Retinal pigment epithelial cell (primary cell): ENCODE measurements at places on chromosomes 12 and 14.

- DNase-seq = no peak
Observed at GRCh38 chr12:88897723-88898122, 317.5 kb upstream of the KITLG start.

GRCh38 chr12:40581889-40582288 is 110.3 kb upstream of the CNTN1 start:
- no peak for DNase-seq

DNA sequence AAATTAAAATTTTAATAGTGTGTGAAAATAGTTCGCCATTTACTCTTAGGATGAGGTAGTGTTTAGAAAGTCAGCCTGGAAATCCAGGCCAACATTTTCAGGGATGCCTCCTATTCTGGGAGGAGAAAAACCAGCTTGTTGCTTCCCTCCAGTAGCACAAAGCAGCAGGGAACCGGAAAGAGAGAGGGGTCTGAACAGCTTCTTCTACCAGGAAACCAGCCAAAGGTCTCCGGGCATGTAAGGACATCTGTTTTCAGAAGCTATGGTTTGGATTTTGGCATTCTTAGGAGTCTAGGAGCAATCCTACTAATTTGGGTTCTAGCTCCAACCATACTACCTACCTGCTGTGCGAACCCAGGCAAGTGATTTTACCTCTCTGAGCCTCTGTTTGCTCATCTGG is 85.3 kb downstream of the DPF3 start:
- no peak for DNase-seq

DNA sequence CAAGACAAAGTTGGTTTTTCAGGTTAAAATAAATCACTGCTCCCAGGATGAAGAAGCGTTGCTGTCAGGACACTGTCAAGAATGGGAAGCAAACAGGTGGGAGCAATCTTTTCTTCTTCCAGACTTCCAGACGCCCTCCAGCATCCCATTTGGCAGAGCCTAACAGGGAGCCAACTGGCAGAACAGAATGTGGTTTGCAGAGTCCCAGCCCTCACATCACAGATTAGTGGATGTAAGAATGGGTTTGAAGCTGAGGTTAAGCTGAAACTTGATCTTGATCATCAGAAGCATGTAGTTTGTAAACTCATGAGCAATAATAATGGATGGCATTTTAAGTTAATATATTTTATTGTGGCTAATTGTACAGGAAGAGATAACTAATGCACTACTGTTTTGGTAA is 636.4 kb downstream of the SLC6A15 start:
- peak; percentile 4 for DNase-seq

DNA sequence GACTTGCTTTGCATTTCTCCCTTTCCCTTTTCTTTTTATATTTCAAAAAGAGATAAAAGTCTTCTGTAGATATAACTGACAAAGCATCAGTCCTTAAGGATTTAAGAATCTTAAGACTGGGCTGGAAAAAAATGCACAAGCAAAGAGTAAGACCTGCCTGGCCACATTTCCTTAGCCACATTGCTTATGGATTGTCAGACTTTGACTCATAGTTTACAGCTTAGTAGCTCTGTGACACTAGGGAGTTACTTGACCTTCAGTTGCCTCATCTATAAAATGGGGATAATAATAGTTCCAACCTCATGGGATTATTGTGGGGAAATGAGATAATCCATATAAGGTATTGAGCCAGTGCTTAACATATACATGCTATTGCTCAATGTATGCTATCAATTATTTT is 66.4 kb upstream of the STK38L start:
- DNase-seq = peak; percentile 82

DNA sequence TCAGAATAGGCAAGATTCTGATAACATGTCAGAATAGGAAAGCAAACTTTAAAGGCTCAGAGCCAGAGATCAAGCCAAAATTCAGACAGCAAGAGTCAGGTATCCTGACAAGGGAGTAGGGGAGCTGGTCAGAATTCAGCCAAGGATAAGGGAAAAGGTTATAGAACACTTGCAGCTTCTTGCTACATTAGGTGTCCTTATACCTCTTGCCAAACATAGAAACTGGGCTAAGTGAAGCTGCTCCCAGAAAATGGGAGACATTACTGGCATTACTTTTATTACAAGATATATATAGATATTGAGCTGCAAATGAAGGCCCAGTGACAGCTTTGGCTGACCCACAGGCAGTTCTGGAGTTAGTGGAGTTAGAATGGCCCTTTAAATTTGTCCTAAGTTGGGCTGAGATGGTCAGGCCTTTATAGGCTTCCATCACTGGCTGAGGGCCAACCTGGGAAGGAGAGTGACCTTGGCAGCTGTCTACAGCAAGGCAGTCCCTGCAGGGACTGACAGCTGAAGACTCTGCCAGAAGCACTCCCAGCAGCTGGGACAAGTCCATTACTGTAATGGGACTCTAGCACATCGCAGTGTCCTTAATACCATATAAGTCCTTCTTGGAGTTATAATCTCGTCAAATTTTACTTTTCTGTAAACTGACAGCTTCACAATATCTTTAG is 83.0 kb downstream of the LRRC9 start:
- DNase-seq = no peak

DNA sequence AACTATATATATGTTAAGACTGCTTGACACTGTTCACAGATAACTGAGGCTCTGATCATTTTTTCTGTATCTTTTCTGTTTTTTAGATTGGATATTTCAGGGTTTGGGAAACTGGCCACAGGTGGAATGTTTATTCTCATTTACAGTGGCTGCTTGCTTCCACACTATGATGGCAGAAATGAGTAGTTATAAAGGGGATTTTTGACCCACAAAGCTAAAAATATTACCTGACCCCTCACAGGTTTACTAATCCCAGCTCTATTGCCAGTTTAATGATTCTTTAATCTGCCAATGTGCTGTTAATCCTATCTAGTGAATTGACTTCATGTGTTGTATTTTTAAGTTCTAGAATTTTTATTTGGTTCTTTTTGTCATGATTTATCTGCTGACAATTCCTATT is 29.6 kb downstream of the ACADS start:
- no peak for DNase-seq

- DNase-seq = no peak
Observed at GRCh38 chr12:27996761-27997160, 24.2 kb upstream of the PTHLH start.

GRCh38 chr14:98937712-98938505 is 334.1 kb downstream of the BCL11B start:
- no peak for DNase-seq

DNA sequence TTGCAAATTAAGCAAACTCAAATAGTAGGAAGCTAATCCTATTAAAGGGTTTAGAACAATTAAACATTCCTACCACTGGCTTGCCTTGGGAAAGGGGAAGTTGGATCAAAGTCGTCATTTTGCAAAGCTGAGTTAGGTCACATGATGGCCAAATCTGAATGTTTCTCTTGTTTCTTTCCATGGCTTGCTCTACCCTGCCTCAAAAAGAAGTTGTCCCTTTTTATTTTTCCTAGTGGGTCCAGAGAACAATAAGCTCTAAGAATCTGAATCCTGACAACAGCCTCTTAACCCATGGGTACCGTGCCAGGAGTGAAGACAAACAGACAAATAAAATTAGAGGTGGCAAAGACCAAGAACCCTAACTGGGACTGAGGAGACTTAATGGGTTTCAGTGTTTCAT is 26.2 kb upstream of the NPFF start:
- DNase-seq = peak; percentile 78

GRCh38 chr14:35506461-35506860 is 27.5 kb upstream of the INSM2 start:
- no peak for DNase-seq

- DNase-seq = no peak
Observed at GRCh38 chr12:116538076-116538591, 21.0 kb upstream of the MAP1LC3B2 start.

GRCh38 chr12:120041386-120042231 is 52.6 kb downstream of the BICDL1 start:
- no peak for DNase-seq

DNA sequence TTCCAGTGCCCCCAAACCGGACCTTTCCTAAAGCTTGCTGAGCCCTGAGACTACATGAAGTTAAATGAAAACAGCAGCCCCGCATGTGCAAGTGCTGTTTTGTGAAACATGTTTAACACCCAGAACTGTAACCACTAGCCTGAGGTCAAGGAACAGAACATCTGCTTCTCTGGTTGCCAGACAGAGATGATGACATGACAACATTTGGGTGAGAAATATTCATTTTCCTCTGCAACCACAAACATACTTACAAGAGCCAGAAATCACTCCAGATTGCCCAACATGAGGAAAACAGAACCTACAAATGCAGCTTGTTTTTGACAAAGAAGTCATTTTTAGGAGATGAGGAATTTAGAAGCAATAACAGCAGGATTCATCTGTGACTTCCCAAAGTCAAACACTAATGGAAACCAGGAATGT is 110.4 kb downstream of the BCAT1 start:
- DNase-seq = no peak

GRCh38 chr12:106226884-106227640 is 20.8 kb downstream of the CKAP4 start:
- no peak for DNase-seq

GRCh38 chr12:121182222-121182893 is 27.6 kb upstream of the P2RX4 start:
- no peak for DNase-seq

DNA sequence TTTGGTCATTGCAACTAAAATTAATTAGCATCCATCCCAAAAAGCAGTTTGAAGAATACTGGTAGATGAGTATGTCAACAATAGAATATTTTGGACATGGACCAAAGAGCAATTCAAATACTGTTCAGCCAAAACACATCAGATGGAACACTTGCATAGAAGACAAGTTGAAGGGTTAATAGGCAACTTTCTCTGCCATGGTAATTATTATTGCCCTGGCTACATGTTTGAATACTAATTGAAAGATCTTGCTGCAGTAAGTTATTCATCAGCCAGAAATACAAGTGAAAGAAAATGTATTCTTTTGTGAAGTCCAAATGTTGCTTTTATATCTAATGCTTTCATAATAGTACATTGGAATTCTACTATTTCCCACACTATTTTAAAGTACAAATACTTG is 10.1 kb downstream of the ANO6 start:
- no peak for DNase-seq

GRCh38 chr12:109069307-109070271 is 17.2 kb downstream of the USP30 start:
- DNase-seq = no peak

GRCh38 chr14:61003571-61003970 is 22.5 kb downstream of the SLC38A6 start:
- no peak for DNase-seq

DNA sequence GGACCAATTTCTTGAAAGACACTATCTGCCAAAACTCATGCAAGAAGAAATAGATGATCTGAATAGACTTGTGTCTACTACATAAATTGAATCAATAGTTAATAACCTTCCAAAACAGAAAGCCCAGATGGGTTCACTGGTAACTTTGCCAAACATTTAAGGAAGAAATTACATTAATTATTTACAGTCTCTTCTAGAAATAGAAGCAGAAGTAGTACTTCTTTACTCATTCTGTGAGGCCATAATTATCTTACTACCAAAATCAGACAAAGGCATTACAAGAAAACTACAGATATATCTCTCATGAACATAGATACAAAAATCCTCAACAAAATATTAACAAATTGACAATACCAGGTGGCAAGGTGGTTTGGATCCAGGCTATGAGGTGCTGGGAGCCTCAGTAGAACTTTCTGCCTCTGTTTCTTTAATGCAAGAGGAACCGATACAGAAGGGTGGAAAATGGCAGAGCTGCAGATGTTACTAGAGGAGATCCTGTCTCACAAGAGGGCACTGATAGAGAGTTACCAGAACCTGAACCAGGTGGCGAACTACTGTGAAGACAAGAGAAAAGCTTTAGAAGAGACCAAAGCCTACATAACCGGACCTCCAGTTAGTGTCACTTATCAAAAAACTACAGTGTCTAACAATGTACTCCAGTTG is 33.7 kb upstream of the KTN1 start:
- DNase-seq = no peak

DNA sequence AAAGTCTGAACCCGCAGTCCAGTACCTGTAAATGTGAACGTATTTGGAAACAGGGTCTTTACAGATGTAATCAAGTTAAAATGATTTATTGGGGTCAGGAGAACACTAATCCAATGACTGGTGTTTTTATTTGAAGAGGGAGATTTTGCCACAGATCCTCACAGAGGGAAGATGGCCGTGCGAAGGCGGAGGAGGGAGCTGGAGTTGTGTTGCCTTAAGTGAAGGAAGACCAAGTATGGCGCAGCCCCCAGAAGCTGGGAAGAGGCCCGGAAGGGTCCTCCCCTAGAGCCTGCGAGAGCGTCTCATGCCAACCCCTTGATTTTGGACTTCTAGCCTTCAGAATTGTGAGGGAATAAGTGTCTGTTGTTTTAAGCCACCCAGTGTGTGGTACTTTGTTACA is 102.8 kb upstream of the NUDT4 start:
- no peak for DNase-seq

- DNase-seq = no peak
Observed at GRCh38 chr14:102095871-102096568, 9.2 kb upstream of the HSP90AA1 start.
